Activated B cell treated with CpG ODN at 0.5 μM for 24 hours (primary cell): ENCODE measurements at places on chromosomes 1 and 21. TPM values are rescaled to one million over a fixed set of nuclear protein-coding genes. Genes with fewer than 3 reads are reported as not detected.

DNA sequence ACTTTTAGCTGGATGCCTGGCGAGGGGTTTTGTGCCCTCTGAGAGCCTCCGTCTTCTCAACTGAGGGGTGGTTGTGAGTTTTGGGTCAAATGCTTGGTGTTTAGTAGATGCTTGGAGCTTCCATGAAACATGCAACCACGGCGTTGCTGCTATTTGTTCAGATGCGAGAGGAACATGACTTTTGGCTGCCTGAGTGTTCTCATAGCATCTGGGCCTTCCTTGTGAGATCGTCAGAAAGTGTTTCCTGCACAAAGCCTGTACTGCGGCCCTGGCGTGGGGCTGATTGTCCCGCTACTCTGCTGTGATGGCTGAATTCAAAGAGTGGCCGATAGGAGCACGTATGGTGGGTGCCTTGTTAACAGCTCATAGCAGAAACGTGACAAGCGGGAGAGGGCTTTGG lies 69.8 kb upstream of the FAM3B start:
- DNase-seq, result no peak

DNA sequence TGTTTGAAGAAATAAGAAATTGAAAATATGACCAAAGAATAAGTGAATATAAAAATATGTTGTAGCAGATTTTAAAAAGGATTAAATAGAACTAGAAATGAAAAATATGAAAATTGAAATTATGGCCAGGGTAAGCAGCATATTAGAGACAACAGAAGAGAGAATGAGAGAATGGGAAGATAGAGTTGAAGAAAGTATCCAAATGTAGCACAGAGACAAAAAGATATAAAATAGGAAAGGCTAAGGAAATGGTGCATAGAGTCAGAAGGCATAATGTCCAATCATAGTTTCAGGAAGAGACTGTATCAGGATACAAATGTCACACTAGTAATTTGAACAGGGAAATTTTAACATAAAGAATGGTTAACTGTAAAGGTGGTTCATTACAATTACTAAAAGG lies 29.5 kb downstream of the AZIN2 start:
- no peak for DNase-seq

- DNase-seq, result no peak
Measured at GRCh38 chr1:100931716-100932115, 35.8 kb downstream of the SLC30A7 start.

- no peak for DNase-seq
Measured at GRCh38 chr1:241156231-241156965, 200.6 kb downstream of the RGS7 start.

GRCh38 chr1:165574295-165574694 lies 30.5 kb downstream of the LRRC52 start:
- no peak for DNase-seq

- no peak for DNase-seq
Measured at GRCh38 chr1:161950377-161950776, 73.3 kb downstream of the OLFML2B start.

GRCh38 chr1:66933887-66934700 lies 9.3 kb downstream of the MIER1 start:
- no peak for DNase-seq

DNA sequence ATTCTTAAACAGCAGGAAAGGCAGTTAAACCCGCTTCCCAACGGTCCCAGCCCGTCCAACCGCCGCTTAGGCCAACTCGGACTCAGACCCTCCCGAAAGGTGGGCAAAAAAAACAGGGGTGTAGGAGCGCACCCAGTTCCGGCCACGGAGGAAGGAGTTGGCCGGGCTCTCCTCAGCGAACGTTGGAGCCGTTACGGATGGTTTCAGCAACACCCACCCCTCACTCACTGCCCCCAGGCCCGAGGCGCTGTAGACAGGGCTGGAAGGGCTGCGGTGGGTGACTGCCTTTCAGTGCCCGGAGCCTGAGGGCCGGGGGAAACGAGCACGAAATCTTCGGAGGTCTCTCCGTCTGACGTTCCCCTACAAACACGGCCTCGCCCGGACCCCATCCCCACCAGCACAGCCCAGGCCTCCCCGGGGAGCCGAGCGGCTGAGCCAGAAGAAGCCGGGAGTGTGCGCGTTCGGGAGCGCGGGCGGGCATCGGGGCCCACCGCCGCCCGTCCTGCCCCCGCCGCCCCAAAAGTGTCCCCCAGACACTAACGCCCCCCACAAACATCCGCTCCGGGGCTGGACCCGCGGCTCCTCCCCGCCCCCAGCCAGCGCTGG lies 1.3 kb downstream of the KDM5B start:
- peak; percentile 27 for DNase-seq

AIRE gene
- 0.10 TPM in 1 of 2 replicates, not detected in the other for total RNA-seq
